Right renal pelvis (tissue), 4 donors: ENCODE measurements at places on chromosomes 6 and 20. TPM values are rescaled to one million over a fixed set of nuclear protein-coding genes. Genes with fewer than 3 reads are reported as not detected.

Gene HLA-DQA2
- polyA plus RNA-seq = not detected

Gene TGM6
- polyA plus RNA-seq = not detected

Gene CDH26
- polyA plus RNA-seq = 0.43 TPM

Gene TBPL1
- polyA plus RNA-seq = 50.4 TPM

Gene EBF4
- polyA plus RNA-seq = 33.8 TPM

Gene IMPG1
- polyA plus RNA-seq = 2.0 TPM

Gene RBPJL
- polyA plus RNA-seq = not detected

Gene FAXC
- polyA plus RNA-seq = 5.3 TPM

Gene MRAP2
- polyA plus RNA-seq = 4.3 TPM

Gene RPS6KA2
- 33.5 TPM for polyA plus RNA-seq

Gene PRRC2A
- 160 TPM for polyA plus RNA-seq

Gene PLCB1
- polyA plus RNA-seq = 45.7 TPM

Gene ID4
- polyA plus RNA-seq = 179 TPM

GRCh38 chr20:235891-236290 lies 8.8 kb downstream of the DEFB129 start:
- no peak for DNase-seq

- no peak for DNase-seq
Observed at GRCh38 chr6:52186075-52186474, at the start of gene IL17A. Gene IL17A (plus strand): TSS chr6:52186375. CDS start chr6:52186432, 57 bp downstream.

DNA sequence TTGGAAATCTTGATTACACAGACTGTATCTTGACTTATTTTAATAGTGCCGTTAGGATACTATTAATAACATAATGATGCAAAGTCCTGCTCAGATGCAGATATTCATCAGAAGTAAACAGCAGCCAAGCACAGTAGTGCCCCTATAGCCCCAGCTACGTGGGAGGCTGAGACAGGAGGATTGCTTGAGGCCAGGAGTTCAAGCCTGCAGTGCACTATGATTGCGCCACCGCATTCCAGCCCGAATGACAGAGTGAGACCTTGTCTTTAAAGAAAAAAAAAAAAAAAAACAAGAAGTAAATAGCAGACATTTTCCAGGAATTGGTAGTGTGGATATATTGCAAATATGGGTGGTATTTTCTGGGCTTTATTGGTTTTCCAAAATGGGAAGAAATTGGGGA lies 61.8 kb downstream of the TULP4 start:
- DNase-seq = no peak

DNA sequence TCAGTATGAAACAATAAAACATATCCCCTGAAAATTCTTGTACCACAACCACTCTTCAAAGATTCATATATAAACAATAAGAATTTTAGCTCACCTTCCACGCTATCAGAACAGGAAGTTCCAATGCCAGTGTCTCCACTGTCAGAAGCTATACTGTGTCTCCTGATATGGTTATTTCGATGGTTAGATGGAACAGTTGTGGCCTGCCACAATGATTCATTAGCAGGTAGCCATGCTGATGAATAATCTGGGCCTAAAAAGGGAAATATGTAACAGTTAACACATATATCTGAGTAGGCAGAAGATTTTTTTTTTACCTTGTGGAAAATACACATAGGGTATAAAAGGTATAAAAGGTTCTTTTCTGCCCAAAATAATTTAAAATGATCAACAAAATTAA lies 19.0 kb downstream of the CEP85L start:
- no peak for DNase-seq

- DNase-seq = no peak
Observed at GRCh38 chr20:20261159-20261558, 106.7 kb upstream of the INSM1 start.

- no peak for DNase-seq
Observed at GRCh38 chr6:134424798-134425170, 106.9 kb upstream of the SGK1 start.

GRCh38 chr6:136524936-136525413 lies 25.2 kb downstream of the MAP7 start:
- no peak for DNase-seq

- DNase-seq = no peak
Observed at GRCh38 chr6:105609375-105609991, 206.6 kb upstream of the PREP start.

- DNase-seq = no peak
Observed at GRCh38 chr6:70413992-70414494, 735 bp downstream of the FAM135A start.

GRCh38 chr6:170190046-170190445 lies 100.8 kb downstream of the DLL1 start:
- DNase-seq = no peak

- no peak for DNase-seq
Observed at GRCh38 chr6:135114355-135115145, 59.9 kb upstream of the HBS1L start.

DNA sequence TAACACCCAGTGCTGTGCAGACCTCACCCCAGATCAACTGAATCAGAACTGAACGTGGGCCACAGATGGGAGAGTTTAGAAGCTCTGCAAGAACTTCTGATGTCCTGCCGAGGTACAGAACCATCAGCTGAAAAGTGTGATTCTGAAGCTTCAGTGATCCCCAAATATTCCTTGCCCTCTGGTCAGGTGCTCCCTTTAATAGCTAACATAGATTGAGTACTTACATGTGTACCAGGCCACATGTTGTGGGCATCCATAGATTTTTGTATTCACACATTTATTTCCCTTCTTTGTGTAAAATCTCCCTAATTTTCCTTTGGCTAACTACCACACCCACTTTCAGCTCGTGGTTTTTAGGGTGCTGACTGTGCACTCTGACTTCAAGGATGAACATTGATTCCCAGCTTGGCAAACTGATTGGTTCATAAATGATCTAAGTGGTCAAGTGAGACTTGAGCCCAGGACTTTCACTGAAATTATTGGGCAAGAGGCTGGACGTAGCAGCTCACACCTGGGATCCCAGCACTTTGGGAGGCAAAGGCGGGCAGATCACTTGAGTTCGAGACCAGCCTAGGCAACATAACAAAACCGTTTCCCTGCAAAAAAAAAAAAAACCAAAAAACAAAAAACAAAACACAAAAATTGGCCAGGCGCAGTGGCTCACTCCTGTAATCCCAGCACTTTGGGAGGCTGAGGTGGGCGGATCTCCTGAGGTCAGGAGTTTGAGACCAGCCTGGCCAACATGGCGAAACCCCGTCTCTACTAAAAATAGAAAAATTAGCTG lies 162.2 kb downstream of the BCAS1 start:
- no peak for DNase-seq

GRCh38 chr6:91719414-91719813 lies 1132.5 kb upstream of the MAP3K7 start:
- no peak for DNase-seq

DNA sequence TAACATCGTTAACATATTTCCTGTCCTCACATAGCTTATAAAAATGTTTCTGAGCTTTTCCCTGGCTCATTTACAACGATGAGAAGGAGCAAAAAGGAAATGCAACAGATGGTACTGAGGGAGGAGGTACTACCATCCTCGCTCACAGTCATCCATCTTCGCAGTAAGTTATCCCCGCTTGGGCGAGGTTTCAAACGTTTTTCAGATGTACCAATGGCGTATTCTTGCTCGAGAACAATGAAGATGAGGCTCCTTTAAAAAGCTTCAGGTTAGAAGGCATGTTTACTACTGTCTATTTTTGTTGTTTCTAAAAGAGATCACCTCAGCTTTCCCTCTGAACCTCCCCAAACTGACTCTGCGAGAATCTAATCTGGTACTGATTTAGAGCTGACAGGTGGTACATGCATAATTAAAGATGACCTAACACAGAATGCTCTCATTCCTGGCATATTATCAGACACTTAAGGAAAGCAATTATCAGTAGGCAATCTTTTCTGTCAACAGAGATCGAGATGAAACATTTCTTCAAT lies 178.7 kb downstream of the GJA10 start:
- DNase-seq = no peak

- DNase-seq = no peak
Observed at GRCh38 chr6:142462260-142462659, 160.5 kb downstream of the ADGRG6 start.

GRCh38 chr20:46963196-46963529 lies 68.5 kb downstream of the EYA2 start:
- no peak for DNase-seq

- no peak for DNase-seq
Observed at GRCh38 chr6:44867571-44868334, 460.4 kb upstream of the RUNX2 start.

DNA sequence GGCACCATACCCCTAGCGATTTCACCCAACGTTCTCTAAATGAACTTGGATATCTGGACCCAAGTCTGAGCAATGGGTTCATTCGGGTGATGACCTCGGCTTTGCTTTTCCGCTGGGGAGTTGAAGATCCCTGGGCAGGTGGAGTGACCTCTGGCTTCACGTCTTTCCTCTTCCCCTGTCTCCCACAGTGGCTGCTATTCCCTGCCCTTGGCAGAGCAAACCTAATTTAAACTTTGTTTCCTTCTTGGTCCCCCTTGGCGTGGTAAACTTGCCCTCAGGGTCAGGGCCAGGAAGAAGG lies 7.8 kb upstream of the TFAP2A start:
- DNase-seq = no peak

DNA sequence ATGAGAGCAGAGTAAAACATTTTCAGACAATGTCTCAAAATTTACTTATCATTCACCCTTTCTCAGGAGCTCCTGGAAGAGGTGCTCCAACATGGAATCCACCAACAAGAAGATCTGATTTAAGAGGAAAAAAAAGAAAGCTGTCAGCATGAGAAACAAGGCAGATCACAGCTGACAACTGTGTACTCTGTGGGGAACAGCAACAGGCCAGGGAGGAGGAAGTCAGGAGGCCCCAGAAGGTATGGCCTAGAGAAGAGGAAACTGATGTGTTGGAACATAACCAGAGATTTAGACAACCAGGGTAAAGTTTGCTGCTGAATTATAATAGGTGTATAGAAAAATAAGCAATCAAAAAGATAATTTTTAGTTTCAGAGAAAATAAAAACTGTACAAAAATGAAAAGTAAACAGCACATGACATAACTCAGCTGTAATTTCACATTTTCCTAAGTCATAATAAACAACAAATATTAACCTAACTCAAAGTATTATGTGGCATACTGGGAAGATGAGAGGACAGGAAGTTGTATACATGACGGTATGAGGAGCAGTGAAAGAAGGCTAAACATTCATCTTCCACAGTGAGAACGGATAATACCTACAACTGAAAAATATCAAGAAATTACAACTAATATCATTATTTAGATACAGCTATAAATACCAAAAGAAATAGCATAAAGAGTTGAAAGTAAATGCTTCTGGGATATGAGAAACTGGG lies 113.6 kb upstream of the EMILIN3 start:
- DNase-seq = no peak

GRCh38 chr20:13671916-13672378 lies 33.2 kb upstream of the TASP1 start:
- DNase-seq = no peak

GRCh38 chr6:132365281-132365907 lies 35.9 kb downstream of the MOXD1 start:
- no peak for DNase-seq

DNA sequence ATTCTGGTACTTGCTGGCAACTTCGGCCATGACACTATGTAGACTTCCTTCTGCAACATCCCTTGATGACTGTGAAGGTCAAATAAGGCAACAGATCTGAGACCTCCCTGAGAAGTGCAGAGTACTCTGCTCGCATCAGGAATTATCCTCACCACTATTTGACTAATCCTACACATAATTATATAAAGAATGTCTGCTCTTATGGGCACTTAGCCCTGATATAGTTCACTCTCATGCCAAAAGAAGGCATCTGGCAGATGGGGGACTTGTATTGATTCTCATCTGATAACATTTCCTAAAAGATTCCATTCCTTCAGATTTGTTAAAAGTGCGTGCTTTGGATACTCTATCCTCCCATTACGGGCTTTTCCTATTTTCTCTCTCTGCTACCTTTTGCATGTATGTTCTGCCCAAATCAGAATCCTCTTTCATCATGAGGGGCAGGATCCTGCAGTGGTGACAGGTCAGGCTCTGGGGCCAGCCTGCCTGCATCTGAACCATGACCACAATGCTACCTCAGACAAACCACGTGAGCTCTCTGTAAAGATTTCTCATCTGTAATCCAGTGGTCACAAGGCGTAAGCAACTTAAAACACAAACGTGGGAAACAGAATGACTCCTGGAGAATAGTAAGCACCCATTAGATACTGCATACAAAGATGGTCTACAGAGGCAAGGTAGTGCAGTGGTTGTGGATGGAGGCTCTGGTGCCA lies 134.0 kb downstream of the GJA10 start:
- DNase-seq = no peak

- no peak for DNase-seq
Observed at GRCh38 chr20:25863536-25864325, 167.1 kb upstream of the ZNF337 start.

DNA sequence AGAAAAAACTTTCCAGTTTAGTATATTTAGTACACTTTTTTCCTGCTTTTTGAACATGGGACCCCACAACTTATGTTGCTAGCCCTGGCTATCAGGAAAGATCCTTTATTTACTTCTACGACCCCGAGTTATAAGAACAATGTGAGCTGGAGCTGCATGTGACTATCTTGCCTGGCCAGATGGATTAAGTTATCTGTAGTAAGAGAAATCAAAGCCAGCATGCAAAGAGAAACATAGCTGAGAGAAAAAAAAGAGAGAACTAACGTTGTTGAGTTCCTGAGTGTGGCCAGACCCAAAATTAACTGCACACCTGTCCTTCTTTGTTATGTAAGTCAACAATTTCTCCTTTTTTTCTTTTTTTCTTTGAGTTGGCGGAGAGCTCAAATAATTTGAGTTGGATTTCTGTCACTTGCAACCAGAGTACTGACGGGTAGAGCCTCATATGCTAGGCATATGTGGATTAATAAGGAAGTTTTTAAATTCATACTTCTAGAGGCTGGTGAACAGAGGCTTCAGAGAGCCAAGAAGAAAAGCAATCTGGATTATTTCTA lies 219.5 kb downstream of the HACE1 start:
- DNase-seq = no peak

DNA sequence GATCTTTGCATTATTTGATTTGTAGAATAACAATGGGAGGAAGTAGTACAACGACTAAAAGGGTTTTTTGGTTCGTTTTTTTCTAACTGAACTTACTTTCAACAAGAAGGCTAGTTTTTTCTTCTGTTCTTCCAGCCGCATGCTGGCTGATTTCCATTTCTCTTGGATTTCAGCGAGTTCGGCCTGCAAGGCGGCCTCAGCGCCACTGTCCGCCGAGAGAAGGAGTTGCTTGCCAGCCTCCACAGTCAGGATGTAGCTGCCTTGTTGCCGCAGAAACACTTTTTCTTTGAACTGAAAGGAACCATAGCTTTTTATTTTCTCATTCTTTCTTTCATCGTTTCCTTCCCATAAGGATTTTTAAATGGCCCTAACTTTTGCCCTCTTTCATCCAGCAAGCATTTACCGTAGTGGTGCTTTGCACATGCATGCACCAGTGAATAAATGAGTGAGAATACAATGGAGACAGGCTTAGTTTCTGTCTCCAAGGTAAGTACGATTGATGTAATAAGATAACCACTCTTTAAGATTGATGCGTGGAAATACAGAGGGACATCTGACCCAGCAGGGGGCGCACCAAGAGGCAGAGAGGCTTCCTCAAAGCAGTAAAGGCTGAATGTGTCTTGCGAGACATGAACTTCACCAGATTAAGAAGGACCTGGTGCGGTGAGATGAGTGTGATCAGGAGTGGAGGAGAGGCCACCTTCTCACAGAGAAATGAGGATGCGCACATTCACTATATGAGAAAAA lies 398.8 kb downstream of the ESR1 start:
- DNase-seq = no peak

GRCh38 chr6:37456126-37456525 lies 23.1 kb downstream of the CMTR1 start:
- DNase-seq = no peak
